ENCODE measurements at places on chromosomes 3 and 15. TPM values are rescaled to one million over a fixed set of nuclear protein-coding genes. Genes with fewer than 3 reads are reported as not detected.

Gene ARIH1
- total RNA-seq, result 291 TPM

Gene MESP1
- total RNA-seq, result 1.1 TPM

Gene MFGE8
- total RNA-seq, result 19.9 TPM

Gene RNF123
- total RNA-seq, result 56.6 TPM

Gene KCNMB2
- total RNA-seq, result 0.47 TPM

Gene CCK
- total RNA-seq, result not detected

Gene GRM2
- total RNA-seq, result 134 TPM

Gene LXN
- 1.2 TPM for total RNA-seq

Gene CLDN18
- total RNA-seq, result not detected

Gene UCN2
- 4.3 TPM for total RNA-seq

Gene C15orf62
- 0.17 TPM for total RNA-seq

Gene CCDC80
- total RNA-seq, result 0.86 TPM

Gene FOXL2
- not detected for total RNA-seq

Gene SLC6A1
- total RNA-seq, result 0.15 TPM

Gene CPNE4
- total RNA-seq, result 2.7 TPM

Gene PSMA4
- 170 TPM for total RNA-seq

Gene LDHAL6B
- not detected for total RNA-seq

Gene NEK10
- total RNA-seq, result 1.5 TPM

Gene MITF
- total RNA-seq, result 0.25 TPM

Gene ZNF385D
- total RNA-seq, result 42.9 TPM

Gene CCR1
- total RNA-seq, result not detected

Gene ANO10
- 44.9 TPM for total RNA-seq

Gene SHF
- total RNA-seq, result 309 TPM

Gene PLA2G4E
- 1.0 TPM for total RNA-seq

Gene HDC
- total RNA-seq, result not detected

Gene KCNAB1
- total RNA-seq, result 16.5 TPM

Gene GUCA1C
- total RNA-seq, result not detected

Gene IL17RD
- 31.1 TPM for total RNA-seq

Gene LPCAT4
- 107 TPM for total RNA-seq

Gene SNURF
- 41.9 TPM for total RNA-seq

Gene MORC1
- total RNA-seq, result not detected

Gene MRPS22
- 28.7 TPM for total RNA-seq
